ENCODE measurements at places on chromosomes 6 and 20.

DNA sequence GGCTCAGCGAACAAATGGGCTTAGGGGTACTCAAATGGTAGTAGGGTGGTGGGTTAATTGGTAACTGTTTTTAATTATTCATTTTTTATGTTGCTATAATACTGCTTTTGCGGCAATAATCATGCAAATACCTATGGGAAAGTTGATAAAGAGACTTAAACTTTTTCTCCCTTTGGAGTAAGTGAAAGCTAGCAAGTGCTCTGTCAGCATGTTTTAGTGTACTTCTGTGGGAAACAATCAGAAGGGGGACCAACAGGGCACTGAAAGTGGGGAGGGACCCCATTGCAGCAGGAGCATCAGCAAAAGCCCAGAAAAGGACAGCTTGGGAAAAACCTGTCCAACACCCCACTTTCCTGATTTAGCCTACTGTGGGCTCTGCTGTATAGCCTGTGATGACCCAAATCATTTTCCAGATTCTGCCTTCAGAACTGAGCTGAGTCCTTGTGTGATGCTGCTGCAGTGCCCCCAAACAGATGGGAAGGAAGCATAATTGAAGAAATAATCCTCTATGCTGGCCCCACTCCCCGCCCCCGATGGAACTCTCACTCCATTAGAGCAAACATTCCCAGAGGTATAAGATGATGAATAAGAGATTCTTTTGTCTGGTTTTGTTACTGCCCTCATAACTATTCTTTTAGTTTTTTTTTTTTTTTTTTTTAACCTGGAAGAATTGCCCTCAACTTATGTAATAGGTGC lies 322.8 kb downstream of the CD83 start:
- no peak for DNase-seq

DNA sequence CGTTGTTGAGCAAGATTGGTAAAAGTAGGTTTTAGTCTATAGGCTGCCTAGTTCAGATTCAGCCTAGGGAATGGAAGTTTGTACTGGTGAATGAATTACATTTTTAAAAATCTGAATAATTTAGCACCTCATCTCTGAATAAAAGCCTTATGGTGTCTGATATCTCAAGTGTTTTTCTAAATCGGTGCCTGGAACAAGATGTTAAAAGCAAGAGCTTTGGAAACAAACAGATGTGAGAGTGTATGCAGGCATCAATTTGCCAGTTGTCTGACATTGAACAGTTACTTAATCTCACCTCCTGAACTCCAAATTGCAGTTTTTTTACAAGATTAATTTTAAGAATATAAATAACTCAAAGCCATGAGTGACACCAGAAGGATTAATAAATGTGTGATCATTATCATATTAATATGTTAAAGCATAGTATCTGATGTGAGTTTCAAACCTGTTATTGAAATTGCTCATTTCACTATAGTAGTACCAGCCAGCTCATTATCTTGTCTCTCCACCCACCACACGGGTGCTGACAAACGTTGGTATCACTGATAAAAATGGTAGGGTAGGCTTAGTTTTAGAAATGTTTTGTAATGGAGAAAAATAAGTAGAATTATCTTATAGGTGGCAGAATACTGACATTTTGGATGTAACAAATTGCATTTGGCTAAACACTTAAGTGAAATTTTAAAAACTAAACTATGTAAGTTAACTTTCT lies 157.3 kb downstream of the FAM83B start:
- DNase-seq = no peak

DNA sequence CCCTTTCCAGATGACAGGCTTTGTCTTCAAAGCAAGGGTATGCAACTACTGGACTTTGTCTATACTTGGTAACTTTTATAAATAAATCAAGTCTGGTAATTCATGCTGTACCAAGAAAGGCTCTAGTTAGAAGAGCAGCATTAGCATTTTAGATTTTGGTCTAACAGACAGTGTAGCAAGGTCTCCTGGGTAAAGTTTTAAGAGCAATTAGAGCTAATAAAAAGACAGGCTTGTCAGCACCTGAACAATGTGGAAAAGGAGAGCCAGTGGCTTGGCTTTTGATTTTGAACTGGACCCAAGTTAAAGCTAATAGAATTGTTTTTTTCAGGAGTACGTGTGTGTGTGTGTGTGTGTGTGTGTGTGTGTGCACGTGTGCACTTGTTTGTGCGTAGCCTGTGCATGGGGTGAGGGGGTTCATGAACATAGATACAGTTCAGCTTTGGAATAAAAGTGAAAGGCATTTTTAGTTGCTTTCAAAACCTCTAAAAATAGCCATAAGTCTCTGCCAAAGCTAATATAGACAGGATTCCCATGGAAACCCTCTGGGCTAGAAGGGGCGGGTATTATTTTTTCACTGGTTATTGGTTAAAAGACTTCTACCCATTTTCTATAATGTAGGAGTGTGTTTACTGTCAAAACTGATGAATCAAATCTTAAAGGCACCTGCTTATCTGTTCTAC lies 138.4 kb downstream of the KCNQ5 start:
- no peak for DNase-seq

DNA sequence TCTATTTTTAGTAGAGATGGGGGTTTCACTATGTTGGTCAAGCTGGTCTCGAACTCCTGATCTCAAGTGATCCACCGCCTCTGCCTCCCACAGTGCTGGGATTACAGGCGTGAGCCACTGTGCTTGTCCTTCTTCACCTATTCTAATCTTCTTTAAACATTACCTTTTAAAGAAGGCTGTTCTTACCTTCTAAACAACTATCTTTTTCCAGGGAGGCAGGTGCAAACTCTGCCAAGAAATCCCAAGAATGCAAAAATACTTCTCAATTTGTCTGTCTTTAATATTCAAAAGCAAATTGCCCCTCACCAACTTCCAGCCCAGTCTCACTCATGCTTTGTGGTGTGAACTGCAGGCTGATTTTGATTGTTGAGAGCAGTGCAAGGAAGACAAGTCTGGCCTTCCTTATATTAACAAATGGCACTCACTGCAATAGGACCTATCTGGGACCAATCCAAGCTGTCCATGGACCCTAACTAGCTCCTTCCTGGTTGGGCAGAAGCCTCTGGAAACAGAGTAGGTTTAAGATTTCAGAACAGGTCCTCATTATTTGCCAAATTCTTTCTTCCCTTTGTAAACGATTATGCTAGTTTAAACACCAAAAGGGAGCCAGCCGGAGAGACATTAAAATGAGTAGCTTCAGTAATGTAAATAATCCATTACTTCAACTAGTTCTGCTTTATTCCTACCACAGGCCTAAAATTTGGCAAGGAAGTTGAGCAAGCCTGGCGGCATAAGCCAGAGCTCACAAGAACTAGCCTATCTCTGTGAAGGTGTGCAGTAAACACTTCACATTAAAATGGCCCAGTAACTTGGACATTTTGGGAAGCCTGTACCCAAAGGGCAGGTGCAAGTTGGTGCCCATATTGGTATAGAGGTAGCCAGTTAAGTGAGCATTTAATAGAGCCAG lies 1.6 kb downstream of the SCAND1 start:
- DNase-seq = no peak

DNA sequence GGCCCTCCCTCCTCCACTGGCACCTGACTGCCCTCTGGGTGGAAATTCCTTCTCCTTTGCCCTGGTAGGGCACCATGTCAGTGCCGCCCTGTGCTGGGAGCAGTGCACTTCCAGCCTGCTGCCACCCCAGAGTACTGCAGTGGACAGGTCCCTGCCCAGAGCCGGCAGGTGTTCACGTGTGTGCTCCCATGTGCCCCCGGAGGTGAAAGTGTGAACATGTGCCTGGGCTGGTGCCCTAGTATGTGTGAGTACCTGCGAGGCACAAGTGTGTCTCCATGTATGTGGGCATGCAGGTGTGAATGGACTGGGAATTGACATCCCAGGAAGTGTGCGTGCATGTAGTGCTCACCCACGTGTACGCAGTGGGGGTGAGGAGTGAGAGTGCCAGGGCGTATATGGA lies 29.4 kb downstream of the SDCBP2 start:
- DNase-seq = no peak

DNA sequence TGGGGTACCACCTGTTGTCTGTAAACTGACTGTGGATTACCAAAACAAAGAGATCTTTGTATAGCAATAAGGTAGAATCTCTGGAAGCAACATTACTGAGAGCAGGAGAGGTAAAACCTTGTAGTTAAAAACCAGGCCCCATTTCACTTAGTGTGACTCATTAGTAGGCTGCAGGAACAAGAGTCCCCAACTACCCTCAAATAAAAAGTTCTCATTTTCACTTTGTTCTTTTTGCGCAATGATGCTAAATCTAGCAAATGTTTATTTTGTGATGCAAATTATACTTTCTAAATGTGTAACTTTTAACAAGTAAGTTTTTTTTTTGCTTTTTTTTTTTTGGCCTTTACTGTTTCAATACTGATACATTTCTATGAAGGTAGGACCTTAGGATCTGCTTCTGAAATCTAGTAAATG lies 67.1 kb downstream of the ESF1 start:
- no peak for DNase-seq

- DNase-seq = no peak
Observed at GRCh38 chr6:170128346-170128745, 162.5 kb downstream of the DLL1 start.

- DNase-seq = no peak
Observed at GRCh38 chr20:13898012-13898612, 92.3 kb downstream of the SEL1L2 start.

- DNase-seq = no peak
Observed at GRCh38 chr20:43894491-43894890, 20.2 kb upstream of the TOX2 start.

- no peak for DNase-seq
Observed at GRCh38 chr6:112802144-112802543, 455.0 kb downstream of the RFPL4B start.
